ENCODE measurements at places on chromosomes 2 and 18. TPM values are rescaled to one million over a fixed set of nuclear protein-coding genes. Genes with fewer than 3 reads are reported as not detected.
A peak's percentile ranks its signal among the peaks of the same experiment; 100 is the strongest.

DNA sequence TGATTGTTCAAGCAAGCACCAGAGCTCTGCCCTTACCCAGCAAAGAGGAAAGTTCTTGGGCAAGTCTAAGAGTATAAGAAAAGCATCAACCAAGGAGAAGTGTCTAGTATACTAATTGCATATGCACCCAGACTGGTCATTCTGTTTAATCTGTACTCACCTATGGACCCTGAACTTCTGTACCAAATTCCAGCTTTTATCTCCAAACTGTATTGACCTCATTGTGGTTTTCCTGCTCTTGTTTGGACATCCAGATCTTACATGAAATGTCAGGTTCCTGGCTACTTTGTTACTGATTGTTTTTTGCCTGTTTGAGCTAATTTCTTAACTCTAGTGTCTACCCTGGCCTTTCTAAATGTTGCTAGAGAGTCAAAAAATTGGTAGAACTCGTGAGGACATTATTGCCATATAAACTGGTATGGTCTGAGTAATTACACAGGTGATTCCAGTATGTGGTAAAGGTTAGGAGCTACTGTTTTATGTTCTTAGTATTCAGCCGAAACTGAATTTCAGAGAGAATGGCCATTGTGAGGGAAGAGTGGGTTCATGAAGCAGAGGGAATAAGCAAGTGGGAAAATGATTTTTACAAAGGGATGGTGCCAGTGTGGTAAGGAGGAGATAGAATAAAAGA, 146.3 kb downstream of the HNMT start:
- DNase-seq = no peak

DNA sequence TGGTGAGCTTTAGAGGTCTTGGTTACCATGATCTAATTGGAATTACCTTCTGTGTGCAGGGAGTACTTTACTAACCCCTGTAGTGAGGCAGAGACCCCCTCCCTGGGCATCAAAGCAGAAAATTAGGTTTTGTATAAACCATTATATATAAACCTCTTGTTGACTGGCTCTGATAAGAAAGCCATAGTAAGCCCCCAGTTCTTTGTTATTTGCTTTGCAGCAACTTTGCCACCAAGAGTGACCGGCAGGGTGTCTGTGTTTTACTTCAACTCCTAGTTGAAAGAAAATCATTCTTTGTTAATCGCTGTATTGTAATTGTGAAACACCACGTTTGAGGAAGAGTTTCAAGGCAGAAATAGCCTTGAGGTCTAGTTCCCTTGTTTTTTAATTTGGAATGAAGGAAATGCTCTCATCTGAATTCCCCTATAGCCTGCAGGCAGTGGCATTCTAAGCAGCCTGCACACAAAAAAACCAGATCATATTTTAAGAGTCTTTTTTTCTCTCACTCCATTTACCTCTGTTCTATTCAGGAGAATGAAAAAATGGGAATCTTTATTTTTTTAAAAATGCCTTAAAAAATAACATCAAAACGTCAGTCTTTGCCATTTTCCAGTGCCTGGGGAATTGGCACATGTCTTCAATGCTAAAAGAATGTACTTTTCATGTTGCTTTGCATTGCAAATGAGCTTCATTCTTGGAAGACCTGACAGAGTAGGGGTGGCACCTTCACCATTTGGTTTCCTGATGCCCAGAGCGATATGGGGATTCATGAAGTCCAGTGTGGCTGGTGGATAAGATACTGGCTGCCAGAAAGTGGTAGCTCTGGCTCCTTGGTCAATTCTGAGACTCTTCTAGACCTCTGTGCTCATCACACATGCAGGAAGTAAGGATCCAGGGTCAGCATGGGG, 338.1 kb downstream of the SLC4A3 start:
- no peak for DNase-seq

- no peak for DNase-seq
These were observed 176.3 kb upstream of the FOSL2 start for GRCh38 chr2:28216331-28216730.

Gene FBXO48
- total RNA-seq = 1.7 TPM

Gene SLC5A7
- total RNA-seq = 0.20 TPM

- no peak for DNase-seq
These were observed 1090.0 kb downstream of the BCL11A start for GRCh38 chr2:59463426-59463825.

Gene POTEJ
- not detected for total RNA-seq

GRCh38 chr2:239605976-239606375, 205.2 kb upstream of the HDAC4 start:
- no peak for DNase-seq

DNA sequence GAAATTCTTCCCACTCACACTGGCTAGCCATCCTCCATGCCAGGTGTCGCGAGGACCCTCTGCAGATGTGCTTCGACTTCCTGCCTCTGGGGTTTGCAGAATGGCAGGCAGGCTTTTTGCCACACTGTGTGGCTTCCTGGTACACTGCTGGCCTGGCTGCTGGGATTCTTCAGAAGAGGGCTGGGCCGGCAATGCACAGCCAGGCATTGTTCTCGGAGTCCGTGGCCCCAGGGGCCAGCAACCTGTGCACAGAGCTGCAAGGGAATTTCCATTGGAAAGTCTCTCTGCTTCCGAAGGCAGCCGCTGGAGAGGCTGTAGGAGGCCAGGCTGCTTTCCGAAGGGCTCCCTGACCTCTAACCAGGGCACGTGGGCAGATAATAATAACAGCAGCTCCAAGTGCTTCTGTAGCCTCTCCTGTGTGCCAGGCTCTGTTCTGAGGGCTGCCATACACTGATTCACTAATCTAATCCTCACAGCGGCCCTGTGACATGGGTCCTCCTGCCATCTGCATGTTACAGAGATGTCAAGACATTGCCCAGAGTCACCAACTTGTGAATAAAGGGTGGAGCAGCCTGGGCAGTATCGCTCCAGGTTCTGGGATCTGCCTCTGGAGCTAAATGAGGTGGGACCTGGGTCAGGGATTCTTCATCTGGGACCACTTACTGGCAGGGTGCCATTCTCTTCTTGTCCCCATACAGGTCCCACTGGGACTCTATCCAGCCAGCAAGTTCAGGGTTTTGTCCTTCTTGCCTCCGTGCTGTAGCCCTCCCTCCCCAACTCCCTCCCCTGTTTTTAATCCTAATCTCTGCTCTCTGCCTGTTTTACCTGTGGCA, 5.0 kb downstream of the LDLRAD4 start:
- peak; percentile 42 for DNase-seq

Gene CGREF1
- total RNA-seq = 1.1 TPM

- DNase-seq = no peak
These were observed 28.6 kb upstream of the PPP4R1 start for GRCh38 chr18:9642799-9643462.

DNA sequence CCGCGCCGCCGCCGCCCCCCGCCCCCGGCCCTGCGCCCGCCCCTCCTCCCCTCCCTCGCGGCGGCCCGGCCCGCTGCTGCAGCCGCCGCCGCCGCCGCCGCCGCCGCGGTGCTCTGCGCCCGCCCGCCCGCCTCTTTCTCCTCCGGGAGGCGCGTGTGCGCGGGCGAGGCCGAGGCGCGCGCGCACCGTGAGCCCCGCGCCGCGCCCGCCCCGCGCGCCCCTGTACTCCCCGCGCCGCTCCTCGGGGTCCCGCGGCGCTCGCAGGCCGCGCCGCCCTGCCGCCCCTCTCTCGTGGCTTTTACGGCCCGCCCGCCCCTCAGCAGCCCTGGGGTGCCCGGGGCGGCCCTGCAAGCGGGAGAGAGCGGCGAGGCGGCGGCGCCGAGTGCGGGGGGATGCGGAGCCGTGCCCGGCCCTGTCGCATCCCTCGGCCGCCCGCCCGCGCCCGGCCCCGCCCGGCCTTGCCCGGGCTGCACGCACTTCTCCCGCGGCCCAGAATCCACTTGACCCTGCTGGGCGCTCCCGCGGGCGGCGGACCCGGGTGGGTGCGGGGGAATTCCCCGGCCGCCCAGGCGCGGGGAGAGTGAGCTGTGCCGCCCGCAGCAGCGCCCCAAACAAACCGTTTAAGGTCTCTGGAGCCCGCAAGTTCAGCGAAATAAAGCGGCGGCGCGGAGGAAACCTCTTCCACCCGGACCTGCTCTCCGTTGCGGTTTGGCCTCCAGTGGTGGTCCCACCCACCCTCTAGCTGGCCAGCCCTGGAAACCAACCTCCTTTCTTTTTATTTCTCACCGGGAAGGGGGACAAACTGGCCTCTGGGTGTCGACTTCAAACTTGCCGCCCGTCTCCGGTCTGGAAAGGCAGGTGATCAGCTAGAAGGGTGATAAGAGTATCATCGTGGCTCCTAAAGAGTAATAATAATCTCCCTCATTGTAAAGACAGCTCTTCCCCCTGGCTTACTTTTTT, 37.4 kb downstream of the AFF3 start:
- DNase-seq = no peak

- no peak for DNase-seq
These were observed 22.1 kb downstream of the EHD3 start for GRCh38 chr2:31255911-31256571.

DNA sequence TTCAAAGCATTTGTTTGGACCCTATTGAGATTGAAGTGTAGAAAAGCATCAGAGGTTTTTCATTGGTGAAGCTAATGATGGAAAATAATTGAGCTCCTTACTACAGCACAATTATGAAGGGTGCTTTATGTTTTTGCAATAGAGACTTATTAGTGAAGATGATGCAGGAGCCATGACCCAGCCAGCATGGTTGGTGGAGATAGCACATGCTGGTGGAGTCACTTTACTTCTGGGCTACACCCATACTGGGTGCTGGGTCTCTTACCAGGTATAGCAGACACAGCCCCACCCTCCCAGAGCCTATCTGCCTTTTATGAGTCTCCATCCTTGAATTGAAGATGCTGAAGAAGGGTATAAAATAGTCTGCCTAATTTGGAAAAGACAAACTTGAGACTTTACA, 3.6 kb downstream of the ACP1 start:
- DNase-seq = no peak

- no peak for DNase-seq
These were observed 283.4 kb downstream of the CLIP4 start for GRCh38 chr2:29398384-29399237.

DNA sequence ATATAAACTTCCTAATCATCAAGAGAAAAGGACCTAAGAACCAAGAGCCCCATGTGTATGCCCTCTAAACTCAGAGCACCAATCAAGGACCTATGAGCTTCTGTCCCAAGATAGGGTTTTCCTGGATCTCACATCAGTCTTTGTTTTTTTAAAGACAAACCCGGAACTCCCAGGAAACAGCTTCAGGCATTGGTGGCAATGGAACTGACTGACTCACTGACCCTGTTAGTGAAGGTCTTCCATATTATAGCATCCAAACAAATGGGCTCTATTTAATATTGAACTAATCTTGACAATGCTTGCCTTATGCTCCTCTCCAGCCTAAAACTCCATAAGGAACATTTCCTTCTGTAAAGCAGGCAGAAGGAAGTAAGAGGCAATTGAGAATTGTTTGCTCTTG, 63.5 kb upstream of the RPE start:
- DNase-seq = no peak

Gene DSC3
- 0.03 TPM for total RNA-seq

Gene NCKAP5
- total RNA-seq = 3.9 TPM

Gene RFX8
- 0.29 TPM for total RNA-seq

DNA sequence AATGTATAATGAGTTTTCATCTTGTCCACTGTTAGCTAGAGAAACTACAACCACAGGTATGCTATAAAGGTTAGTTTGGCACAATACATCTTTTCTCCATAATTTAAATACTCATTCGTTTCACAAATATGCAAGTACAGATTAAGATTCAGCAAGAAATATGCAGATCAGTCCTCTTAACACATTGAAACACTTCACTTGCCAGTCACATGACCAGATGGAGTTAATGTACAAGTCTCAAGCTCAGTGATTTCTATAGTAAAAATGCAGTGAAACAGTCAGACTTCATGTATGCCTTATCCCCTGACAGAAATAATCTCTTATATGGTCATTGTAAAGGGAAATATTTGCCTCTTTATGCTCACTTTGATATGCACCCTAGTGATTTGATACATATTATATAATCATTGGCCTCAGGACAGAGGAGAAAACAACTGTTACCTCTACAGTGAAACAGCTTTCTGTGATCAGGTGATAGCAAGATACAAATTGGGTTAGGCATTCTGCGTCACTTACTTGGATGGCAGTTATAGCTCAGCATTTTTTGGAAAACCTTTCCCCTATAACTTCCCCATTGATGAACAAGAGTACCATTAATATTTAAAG, 104.6 kb downstream of the TCF4 start:
- DNase-seq = no peak

DNA sequence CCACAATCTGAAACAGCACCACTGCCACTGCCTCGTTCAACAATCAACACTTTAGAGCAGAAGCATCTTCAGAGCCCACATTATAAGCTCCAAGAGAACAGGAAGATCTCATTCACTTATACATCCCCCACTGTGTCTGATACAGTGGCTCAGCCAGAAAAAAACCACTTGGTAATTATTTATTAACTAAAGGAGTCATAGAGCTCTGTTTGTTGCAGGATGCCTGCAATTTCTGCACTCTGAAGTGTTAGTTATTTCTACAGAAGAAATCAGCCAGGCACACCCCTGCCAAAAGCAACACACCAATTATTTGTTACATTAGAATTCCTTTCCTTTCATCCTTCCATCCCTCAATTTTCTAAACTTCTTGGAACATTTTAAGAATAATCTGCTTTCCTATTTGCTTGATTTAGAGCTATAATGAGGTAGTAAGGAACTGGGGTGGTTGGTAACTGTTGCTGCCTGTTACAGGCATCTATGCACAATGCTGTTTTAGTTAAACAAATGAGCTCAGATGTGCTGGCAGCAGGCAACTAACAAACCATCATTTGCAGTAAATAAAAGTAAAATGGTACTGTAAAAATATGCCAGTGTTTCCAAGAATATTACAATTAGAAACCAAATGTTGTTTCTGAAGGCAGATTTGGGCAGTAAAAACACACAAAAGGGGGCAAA, 59.9 kb downstream of the DYM start:
- DNase-seq = no peak

- DNase-seq = no peak
These were observed 82.2 kb upstream of the PNPT1 start for GRCh38 chr2:55775828-55776227.

DNA sequence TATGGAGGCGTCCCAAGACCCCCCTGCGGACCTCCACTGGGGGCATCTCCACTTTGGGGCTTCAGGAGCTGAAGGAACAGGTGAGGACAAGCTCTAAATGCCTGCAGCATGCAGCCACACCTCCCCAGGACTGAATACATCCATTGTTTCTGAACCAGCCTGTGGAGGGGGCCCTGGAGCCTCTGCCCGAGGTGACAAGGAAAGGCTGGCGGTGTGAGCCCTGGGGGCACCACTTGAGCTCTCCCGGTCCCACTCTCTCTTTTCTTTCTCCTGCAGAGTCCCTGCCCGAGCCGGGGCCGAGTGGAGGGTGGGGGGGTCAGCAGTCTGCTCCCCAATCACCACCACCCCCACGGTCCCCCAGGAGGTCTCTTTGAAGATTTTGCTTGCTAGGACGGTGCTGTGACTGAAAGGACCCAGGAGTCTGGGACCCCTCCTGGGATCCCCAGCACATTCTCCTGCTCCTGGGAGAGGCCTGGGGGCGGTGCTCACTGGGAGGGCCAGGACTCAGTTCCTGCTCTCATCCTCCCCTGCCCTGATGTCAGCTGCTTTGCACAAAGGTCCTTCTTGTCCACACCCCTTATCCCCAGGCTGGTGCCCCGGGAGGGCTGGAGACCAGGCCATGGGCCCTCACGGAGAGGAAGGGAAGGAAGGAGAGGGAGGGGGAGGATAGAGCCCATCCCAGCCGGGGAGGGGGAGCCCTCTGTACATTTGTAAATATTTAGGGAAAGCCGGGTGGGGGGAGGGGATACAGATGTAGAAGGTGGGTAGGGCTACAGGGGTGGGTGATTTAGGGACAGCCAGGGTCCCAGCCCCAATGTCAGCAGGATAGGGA, 5.7 kb downstream of the CHPF start:
- no peak for DNase-seq

- DNase-seq = no peak
These were observed 87.3 kb downstream of the WDSUB1 start for GRCh38 chr2:159199236-159199635.

GRCh38 chr2:118954297-118955060, 12.5 kb downstream of the MARCO start:
- no peak for DNase-seq

Gene TTLL4
- 33.7 TPM for total RNA-seq

Measured in mucosa of gallbladder (tissue), 1 donor.